ENCODE measurements at places on chromosomes 12 and 14. TPM values are rescaled to one million over a fixed set of nuclear protein-coding genes. Genes with fewer than 3 reads are reported as not detected.

Gene OVCH1
- not detected for polyA plus RNA-seq

DNA sequence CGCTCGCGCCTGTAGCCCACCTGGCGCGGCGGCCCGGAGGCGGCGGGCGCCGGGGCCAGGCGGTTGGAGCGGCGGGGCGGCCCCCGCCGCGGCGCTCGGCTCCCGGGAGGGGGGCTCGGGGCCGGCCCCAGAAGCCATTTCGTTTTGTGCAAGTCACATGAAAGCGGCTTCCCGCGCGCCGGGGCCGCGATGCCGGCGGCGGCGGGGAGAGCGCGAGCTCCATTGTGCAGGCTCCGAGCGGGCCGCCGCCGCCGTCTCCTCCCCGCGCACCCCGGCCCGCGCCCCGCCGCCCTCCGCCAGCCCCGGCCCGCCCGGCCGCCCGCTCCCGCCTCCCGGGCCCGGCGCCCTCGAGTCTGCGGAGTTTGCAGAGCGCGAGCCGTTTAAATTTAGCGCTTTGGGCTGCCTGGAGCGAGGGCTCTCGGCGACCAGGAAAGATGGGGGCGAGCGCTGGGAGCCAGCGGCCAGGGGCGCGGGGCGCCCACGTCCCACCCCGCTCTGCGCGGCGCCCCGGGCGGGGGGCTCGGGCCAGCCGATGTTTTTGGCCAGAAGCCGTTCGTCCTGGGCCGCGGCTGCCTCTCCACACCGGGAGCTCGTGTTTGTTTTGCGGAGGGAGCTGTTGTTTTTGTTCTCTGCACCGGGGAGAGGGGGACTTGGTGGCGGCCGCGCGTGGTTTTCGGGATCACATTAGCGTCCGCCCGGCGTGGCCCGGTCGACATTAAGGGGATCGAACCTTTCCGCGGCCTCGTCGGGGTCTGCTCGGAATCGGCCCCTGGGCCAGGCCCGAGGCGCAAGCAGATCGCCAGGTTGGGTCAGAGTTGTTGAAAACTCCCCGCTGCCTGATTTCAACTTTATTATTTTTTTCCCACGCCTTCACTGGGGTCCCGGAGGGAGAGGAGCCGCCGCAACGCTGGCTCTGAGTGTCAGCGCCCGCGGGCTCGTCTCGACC lies 982 bp downstream of the BCL7A start:
- no peaks in the 10 kb centered on the region for H3K27me3 ChIP-seq
- H3K27ac ChIP-seq, result no peak overlapping the region
- H3K4me1 ChIP-seq, result peaks cover 3% of the 10 kb centered on the region
- peak overlapping the region; percentile 85 for H3K4me3 ChIP-seq

GRCh38 chr12:79891506-79892162 lies 43.3 kb downstream of the PPP1R12A start:
- H3K36me3 ChIP-seq, result no peaks in the 10 kb centered on the region
- H3K4me3 ChIP-seq, result no peak overlapping the region
- peaks cover 5% of the 10 kb centered on the region for H3K4me1 ChIP-seq

DNA sequence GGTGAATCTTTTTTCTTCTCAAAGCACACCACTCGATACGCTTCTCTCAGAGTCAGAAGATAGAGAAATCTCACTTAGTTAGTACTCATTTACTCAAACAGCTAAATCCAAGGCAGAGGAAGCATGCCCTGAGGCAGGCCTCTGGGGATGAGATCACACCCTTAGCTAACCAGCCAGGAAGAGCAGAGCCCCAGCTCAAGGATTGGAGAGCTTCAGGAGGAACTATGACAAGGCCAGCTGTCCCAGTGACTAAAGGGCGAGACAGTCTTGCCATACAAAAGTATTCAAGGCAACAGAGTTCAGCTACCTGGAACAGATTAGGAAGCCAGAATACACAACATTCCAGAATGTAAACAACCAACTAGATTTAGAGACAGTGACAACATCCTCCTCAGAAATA lies 197.7 kb upstream of the CCDC196 start:
- H3K4me1 ChIP-seq, result no peaks in the 10 kb centered on the region
- no peaks in the 10 kb centered on the region for H3K27me3 ChIP-seq
- no peak overlapping the region for H3K4me3 ChIP-seq

GRCh38 chr12:1646569-1647284 lies 17.7 kb downstream of the WNT5B start:
- H3K27ac ChIP-seq, result no peak overlapping the region
- no peaks in the 10 kb centered on the region for H3K36me3 ChIP-seq
- DNase-seq, result no peak
- H3K27me3 ChIP-seq, result no peaks in the 10 kb centered on the region
- H3K4me1 ChIP-seq, result no peaks in the 10 kb centered on the region

DNA sequence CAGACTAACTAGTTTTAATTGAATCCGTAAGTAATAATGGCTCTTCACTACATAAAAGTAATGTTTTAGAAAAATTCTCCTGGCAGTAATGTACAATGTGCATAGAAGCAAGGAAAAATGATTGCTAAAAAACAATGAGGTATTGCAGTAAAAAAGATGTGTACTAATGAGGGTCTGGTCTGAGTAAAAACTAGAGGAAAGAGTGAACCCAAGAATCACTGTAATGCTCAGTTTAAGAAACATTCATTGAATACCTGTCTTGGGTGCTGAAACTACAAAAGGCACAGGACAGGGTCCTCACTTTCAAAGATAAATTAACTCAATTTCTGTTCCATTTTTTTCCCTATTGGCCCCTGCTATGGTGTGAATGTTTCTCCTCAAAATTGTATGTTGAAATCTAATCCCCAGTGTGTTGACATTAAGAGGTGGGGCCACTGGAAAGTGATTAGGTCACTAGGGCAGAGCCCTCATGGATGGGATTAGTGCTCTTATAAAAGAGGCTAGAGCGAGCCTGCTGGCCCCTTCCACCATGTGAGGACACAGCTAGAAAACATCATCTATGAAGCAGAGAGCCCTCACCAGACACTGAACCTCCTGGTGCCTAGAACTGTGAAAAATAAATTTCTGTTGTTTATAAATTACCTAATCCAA lies 51.6 kb downstream of the RPS6KA5 start:
- peak overlapping the region; percentile 35 for H3K27ac ChIP-seq
- no peak overlapping the region for H3K4me3 ChIP-seq
- H3K36me3 ChIP-seq, result no peaks in the 10 kb centered on the region
- peaks cover 2% of the 10 kb centered on the region for H3K4me1 ChIP-seq
- peak; percentile 37 for DNase-seq

GRCh38 chr12:95944108-95944704 lies 1.1 kb downstream of the AMDHD1 start:
- H3K4me3 ChIP-seq, result no peak overlapping the region
- no peak for DNase-seq
- H3K27me3 ChIP-seq, result peaks cover 7% of the 10 kb centered on the region
- H3K4me1 ChIP-seq, result no peaks in the 10 kb centered on the region

Gene MDGA2
- not detected for polyA plus RNA-seq

GRCh38 chr12:110741341-110742095 lies 1.2 kb downstream of the PPP1CC start:
- peaks cover 34% of the 10 kb centered on the region for H3K4me1 ChIP-seq
- DNase-seq, result peak; percentile 51
- H3K27me3 ChIP-seq, result no peaks in the 10 kb centered on the region
- no peaks in the 10 kb centered on the region for H3K36me3 ChIP-seq
- peak overlapping the region; percentile 99 for H3K4me3 ChIP-seq

DNA sequence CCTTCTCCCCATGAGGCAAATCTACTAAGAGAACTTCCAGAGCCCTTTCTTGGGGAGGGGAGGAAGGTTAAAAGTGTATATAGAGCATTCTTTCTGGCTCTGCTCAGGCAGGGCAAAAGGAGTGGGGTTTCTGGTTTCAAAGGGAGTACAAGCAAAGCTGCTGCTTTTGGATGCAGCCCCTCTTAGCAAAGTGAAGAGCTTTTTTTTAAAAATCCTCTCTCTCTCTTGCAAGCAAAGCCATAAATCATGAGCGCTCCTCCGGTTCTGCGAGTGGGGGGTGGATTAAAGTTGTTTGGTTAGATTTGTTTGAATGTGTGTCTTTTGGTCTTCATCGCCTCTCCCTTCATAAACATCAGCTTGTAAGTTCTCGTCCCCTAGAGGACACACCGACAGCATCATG lies 546.6 kb upstream of the TBX3 start:
- H3K4me3 ChIP-seq, result no peak overlapping the region
- no peaks in the 10 kb centered on the region for H3K27me3 ChIP-seq
- DNase-seq, result no peak
- no peak overlapping the region for H3K27ac ChIP-seq
- peaks cover 2% of the 10 kb centered on the region for H3K4me1 ChIP-seq
- no peaks in the 10 kb centered on the region for H3K36me3 ChIP-seq

DNA sequence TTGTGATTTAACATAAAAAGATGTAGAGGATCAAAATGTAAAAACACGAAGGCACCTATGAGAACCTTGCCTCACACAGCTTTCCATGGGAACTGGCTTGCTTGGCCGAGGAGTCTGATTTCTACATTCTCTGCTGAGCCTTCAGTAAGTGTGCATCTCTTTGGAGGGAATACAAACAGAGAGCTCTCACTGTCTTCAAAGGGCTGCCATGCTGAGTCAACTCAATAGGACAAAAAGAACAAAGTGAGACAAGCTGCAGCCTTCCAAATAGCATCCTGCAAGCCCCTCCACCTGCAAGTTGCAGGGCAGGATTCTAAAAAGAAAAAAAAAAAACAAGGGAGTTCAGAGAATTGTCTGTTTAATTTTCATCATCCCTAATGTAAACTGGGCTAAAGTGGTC lies 411.9 kb downstream of the NELL2 start:
- H3K27ac ChIP-seq, result no peak overlapping the region
- no peak overlapping the region for H3K4me3 ChIP-seq
- H3K4me1 ChIP-seq, result no peaks in the 10 kb centered on the region
- no peaks in the 10 kb centered on the region for H3K36me3 ChIP-seq
- DNase-seq, result no peak

DNA sequence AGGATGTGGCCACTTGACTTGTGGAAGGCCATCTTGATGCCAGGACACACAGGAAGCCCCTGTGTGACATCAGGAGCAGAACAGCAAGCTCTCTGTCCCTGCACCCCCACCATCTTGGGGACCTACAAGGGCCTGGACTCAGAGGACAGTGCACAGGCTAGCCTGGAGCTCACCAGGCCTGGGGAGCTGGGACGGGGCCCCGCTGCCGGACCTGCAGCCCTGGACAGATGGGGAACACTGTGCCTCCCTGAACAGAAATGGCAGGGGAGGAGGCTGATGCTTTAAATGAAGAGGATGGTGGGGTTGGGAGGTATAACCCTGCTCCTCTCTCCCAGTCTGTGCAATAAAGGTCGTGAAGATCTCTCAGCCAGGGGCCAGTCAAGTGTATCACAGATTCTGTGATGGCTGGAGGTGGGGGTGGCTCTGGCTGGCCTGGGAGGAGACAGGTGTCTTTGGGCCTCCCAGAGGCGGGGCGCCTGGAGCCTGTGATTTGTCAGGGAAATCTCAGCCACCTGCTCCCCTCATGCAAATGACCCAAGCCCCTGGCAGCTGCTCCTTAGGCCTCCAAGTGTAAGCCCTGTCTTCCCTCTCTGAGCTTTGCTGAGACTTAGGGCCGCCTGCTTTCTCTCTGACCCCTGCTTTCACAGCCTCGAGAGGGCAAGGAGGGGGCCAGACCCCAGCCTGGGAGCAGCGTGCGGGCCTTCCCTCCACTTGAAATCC lies 1.1 kb upstream of the GNB3 start:
- H3K27me3 ChIP-seq, result no peaks in the 10 kb centered on the region
- no peaks in the 10 kb centered on the region for H3K36me3 ChIP-seq
- no peaks in the 10 kb centered on the region for H3K4me1 ChIP-seq
- no peak for DNase-seq

DNA sequence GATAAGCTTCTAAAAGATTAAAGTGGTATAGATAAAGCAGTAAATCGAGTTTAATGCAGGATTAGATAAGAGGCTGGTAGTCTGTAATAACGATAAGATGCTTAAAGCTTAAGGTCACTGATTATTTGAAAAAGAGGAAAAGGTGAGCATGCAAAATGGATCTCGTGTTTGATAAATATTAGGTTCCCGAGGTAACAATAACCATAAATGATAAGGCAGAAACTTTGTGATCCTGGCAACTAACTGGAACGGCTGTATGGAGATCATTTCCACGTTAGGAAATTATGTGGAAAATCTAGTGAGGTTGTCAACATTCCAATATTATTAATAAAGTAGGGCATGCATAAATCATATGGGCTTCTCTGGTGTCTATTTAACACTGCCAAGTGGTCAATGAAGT lies 255.5 kb downstream of the EFCAB11 start:
- H3K4me3 ChIP-seq, result no peak overlapping the region
- H3K27me3 ChIP-seq, result no peaks in the 10 kb centered on the region
- no peaks in the 10 kb centered on the region for H3K36me3 ChIP-seq

GRCh38 chr12:24408305-24408704 lies 458.8 kb upstream of the SOX5 start:
- no peak for DNase-seq
- no peak overlapping the region for H3K4me3 ChIP-seq
- no peaks in the 10 kb centered on the region for H3K27me3 ChIP-seq
- no peaks in the 10 kb centered on the region for H3K4me1 ChIP-seq

Gene KERA
- polyA plus RNA-seq, result not detected

Gene KLRF2
- not detected for polyA plus RNA-seq

Gene TAS2R50
- not detected for polyA plus RNA-seq

Gene TMEM63C
- 2.0 TPM for polyA plus RNA-seq

DNA sequence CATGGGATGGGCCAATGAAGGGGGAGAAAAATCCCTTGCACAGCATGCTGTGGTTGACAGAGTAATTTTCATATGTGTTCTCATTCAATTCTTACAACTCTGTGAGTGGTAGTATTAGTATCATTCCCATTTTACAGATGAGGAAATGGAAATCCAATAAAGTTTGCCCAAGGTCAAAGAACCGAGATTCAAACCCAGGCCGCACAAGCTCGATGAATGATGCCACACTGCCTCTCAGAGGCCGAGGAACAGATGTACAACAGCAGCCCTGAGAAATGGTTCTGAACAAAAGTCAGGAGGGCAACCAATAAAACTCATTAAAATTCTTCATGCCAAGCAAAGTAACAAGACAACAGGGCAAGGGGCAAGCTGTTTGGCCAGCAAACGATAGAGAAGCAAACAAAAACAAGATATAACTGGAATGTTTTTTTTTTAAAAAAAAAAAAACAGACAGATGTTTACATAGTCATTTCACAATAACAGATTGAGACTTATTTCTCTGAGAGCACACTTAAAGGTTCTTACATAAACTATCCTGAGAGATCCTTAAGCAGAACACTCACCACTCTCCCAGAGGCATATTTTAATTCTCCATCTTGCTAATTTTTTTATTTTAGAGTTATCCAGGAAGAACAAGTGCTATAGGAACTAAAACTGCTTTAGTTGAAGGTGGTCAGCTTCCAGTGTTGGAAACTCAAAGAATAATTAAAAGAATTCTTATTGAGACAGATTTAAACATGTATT lies 85.8 kb downstream of the EXOC5 start:
- H3K27ac ChIP-seq, result no peak overlapping the region
- peak; percentile 9 for DNase-seq
- H3K4me3 ChIP-seq, result no peak overlapping the region
- no peaks in the 10 kb centered on the region for H3K36me3 ChIP-seq

DNA sequence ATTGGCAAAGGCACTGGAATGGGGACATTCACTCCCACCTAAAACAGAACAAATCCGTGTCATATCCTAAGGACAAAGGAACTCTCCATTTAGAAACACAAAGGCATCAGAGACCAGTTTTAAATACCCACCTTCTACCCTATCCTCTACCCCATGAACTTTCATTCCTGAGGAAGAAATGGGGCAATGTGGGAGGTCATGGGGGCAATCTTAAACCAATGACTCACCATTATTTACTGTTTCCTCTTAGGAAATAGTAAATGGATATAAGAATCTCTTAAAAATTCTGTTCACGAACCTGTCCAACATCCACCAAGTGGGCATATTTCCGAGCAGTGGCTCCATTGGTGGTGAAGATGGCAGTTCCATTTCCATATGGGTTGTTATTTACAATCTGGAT lies 19.4 kb downstream of the ALDH6A1 start:
- peaks cover 5% of the 10 kb centered on the region for H3K4me1 ChIP-seq
- no peak for DNase-seq
